Effector memory CD4-positive, alpha-beta T cell (primary cell): ENCODE measurements at places on chromosomes 4 and X.

- no peak for DNase-seq
- H3K27ac ChIP-seq = no peak overlapping the region
- no peaks in the 10 kb centered on the region for H3K4me1 ChIP-seq
- no peaks in the 10 kb centered on the region for H3K36me3 ChIP-seq
- H3K27me3 ChIP-seq = no peaks in the 10 kb centered on the region
These were observed 51.3 kb downstream of the RTL9 start for GRCh38 chrX:110409925-110410324.

DNA sequence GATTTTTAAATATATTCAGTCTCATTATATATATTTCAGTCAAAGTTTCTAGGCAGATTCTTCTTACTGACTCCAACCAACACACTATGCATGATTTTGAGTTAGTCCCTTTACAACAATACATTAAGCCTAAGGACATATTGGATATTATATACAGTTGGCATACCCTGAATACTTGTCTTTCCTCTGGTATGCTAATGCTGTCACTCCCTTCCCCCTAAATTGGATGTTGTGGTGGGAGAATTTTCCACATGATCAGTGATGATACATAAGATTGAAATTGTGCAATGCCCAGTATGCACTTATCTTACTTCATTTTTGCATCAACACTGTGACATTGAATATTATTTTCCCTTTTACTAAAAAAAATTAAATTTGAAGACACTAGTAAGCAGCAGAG, 935.2 kb downstream of the PCDH7 start:
- H3K27me3 ChIP-seq = no peaks in the 10 kb centered on the region
- H3K27ac ChIP-seq = no peak overlapping the region
- H3K36me3 ChIP-seq = no peaks in the 10 kb centered on the region
- no peak for DNase-seq

DNA sequence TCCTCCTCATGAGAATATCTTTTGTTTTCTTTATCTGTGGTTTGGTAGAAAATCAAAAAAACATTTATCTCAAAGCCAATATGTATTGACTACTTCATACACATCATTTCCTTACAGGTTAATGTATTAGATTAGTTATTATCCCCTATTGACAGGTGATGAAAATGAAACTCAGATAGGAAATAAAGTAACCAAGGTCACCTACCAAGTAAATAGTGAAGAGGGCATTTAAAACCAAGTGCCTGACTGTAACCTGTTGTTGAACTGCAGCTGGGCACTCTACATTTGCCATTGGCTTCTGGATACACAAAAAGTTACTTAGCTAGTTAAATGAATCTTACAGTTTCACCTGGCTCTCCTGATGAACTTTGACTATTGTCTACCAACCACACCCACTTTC, 41.4 kb upstream of the CTSO start:
- H3K27ac ChIP-seq = no peak overlapping the region
- H3K4me1 ChIP-seq = no peaks in the 10 kb centered on the region
- no peaks in the 10 kb centered on the region for H3K27me3 ChIP-seq
- no peak for DNase-seq
- H3K36me3 ChIP-seq = no peaks in the 10 kb centered on the region
- H3K4me3 ChIP-seq = no peak overlapping the region

GRCh38 chrX:37302569-37302968, 46.6 kb upstream of the PRRG1 start:
- DNase-seq = no peak
- H3K27ac ChIP-seq = no peak overlapping the region
- no peaks in the 10 kb centered on the region for H3K4me1 ChIP-seq
- H3K27me3 ChIP-seq = no peaks in the 10 kb centered on the region
- no peaks in the 10 kb centered on the region for H3K36me3 ChIP-seq

DNA sequence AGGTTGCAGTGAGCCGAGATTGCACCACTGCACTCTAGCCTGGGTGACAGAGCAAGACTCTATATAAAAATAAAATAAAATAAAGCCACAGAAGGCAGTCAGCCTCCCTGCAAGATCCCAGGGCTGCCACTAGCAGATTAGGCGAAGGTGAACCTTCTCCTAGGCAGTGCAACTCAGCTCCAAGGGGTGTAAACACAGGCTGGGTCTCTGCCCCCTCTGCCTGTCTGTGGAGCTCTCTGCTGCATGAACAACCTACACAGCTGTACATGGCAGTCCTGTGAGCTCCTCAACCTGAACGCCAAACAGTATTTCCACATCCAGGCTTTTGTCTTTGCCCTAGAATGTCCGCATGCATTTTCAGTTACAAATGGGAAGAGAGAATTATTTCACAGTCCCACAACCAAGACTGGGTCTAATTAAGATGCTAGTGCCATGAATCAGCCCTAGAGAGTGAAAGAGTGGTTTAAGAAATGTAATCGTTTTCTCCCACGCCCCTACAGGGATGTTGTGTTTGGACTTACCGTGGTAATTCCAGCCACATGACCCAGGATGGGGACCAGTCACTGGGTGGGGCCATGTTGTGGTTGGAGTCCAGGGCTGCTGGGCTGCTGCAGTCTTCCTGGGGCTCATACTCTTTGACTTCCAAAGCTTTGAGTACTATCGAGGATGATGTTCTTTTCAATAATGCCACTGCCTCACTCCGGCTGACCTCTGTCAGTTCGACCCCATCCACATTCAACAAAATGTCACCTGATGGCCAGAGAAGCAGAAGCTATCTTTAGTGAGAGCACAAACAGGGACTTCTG, 99.0 kb downstream of the FIP1L1 start:
- H3K4me1 ChIP-seq = no peaks in the 10 kb centered on the region
- no peak overlapping the region for H3K4me3 ChIP-seq
- no peak overlapping the region for H3K27ac ChIP-seq
- no peak for DNase-seq
- no peaks in the 10 kb centered on the region for H3K36me3 ChIP-seq

- H3K36me3 ChIP-seq = no peaks in the 10 kb centered on the region
- DNase-seq = no peak
- peaks cover 12% of the 10 kb centered on the region for H3K4me1 ChIP-seq
- H3K4me3 ChIP-seq = peak overlapping the region; percentile 13
- no peaks in the 10 kb centered on the region for H3K27me3 ChIP-seq
These were observed 112.6 kb upstream of the TBL1X start for GRCh38 chrX:9352243-9352642.
